CD4-positive, alpha-beta T cell treated with Interleukin-10 for 1 hour (primary cell): ENCODE measurements at places on chromosomes 3 and 15.

DNA sequence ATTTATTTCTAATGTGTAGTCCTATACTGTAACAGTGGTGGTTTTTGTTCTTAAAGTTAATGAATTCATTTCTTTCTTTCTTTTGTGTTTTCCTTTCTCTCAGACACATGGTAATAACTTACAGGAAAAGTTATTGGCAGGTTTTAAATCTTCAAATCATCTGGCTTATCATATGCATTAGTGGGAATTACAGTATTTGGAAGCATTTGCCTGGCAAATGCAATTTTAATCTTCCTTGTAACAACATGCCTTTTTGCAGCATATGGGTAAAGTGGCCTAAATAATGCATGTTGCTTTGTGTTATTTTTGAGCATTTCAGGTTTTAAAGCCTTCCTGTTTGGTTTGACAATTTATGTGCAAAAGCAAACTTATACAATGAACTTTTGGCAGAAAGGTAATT, 66.8 kb downstream of the GALK2 start:
- no peak for DNase-seq

DNA sequence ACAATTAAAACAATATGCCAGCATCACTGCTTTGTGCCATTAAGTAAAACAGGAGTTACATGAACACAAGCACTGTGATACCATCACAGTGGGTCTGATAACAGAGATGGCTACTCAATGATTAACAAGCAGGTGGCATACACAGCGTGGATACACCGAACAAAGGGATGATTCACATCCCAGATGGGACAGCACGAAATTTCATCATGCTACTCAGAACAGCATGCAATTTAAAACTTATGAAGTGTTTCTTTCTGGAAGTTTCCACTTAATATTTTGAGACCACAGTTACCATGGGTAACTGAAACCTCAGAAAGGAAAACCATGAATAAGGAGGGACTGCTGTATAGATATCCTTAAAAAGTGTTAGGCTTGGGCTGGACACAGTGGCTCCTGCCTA, 44.5 kb downstream of the SLC24A1 start:
- no peak for DNase-seq

- peak; percentile 68 for DNase-seq
Measured at GRCh38 chr3:47057212-47057671, 77.8 kb downstream of the NBEAL2 start.

GRCh38 chr3:31389939-31390338, 142.8 kb upstream of the STT3B start:
- no peak for DNase-seq

- no peak for DNase-seq
Measured at GRCh38 chr3:61522626-61523025, 38.7 kb upstream of the PTPRG start.

DNA sequence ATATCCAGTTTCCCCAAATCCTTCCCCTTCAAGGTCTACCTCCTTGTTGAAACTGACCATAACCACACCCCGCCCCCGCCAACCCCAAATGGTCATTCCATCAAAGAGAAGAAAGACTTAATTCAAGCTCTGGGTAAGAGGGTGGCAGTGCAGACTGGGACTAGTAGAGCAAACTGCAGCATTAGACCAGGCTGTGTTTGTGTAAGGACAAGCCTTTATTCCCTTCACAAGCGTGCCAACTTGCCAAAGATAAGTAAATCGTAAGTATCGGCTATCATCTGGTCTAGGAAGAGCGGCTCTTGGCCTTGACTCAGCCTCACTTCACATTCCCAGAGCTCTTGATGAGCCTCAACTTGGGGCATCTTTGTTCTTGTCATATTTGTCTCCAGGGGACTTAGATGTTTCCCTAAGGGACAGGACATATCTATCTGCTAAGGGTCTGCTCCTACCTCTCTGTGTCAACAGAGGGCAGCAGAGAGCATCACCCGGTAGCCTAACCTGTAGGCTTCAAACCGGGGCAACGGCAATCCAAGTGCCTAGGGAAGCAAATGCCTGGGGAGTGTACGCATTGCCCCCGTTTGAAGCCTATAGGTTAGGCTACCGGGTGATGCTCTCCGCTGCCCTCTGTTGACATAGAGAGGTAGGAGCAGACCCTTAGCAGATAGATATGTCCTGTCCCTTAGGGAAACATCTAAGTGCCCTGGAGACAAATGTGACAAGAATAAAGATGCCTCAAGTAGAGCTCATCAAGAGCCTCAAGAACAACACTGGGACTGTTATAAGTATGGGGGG, 8.9 kb upstream of the MAP3K13 start:
- DNase-seq = peak; percentile 63

- DNase-seq = no peak
Measured at GRCh38 chr3:193737191-193737751, 144.3 kb downstream of the OPA1 start.

DNA sequence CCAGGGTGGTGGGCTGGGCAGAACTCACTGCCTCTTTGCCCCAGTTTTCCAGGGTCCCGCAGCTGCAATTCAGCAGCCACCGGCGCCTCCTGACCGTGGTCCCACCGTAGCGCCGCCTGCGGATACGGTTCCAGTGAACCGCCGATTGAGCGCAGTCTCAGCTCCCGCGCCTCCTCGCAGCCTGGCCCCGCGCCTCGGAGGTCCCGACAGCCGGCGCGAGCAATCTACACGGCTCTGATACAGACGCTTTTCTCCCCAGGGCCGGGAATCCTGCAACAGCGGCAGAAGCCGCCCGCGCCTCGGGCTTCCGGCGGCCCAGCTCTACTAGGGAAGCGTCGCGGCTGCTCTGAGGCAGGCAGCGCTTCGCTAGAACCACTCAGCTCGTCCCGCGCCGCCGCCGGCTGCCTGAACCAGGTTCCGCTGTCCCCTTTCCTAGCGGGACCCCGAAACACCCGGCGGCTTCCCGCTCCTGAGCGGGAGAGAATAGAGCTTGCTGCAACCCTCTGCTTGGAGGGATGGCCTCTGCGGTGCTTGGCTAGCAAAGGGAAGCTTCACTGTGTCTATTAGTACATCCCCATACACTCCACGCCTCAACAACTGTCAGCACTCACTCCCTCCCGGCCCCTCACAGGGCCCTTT, 3.1 kb downstream of the FOXL2NB start:
- no peak for DNase-seq

DNA sequence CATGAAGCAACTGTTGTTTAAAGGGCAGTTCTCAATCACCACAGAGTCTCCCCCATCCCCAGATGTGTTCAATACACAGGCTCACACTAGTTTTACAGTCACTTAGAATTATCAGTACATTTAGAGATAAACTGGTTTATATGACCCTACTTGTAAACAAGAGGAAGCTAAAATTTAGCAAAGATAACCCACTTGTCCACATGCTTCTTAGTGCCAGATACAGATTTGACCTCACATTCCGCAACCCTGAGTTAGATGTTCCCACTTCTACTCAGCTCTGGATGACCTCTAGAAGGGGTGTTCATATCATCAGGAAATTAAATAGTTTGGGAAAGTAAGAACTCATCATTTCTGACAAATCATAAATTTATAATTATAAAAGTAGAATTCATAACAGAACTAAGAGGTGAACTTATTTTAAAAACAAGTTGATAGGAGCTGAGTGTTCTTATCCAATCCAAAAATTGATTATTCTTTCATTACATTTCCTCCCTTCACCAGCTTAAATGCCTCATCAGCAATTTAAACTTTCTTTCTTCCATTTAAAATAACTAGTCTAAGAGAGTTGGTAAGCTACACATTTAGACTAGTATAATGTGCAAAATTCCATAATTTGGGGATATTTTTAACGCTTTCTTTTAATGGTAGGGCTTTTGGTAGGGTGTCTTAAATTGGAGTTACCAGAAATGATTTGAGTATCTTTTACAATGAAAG, 131.2 kb downstream of the FBN1 start:
- no peak for DNase-seq

- no peak for DNase-seq
Measured at GRCh38 chr3:95627697-95628096, 1186.7 kb upstream of the EPHA6 start.

DNA sequence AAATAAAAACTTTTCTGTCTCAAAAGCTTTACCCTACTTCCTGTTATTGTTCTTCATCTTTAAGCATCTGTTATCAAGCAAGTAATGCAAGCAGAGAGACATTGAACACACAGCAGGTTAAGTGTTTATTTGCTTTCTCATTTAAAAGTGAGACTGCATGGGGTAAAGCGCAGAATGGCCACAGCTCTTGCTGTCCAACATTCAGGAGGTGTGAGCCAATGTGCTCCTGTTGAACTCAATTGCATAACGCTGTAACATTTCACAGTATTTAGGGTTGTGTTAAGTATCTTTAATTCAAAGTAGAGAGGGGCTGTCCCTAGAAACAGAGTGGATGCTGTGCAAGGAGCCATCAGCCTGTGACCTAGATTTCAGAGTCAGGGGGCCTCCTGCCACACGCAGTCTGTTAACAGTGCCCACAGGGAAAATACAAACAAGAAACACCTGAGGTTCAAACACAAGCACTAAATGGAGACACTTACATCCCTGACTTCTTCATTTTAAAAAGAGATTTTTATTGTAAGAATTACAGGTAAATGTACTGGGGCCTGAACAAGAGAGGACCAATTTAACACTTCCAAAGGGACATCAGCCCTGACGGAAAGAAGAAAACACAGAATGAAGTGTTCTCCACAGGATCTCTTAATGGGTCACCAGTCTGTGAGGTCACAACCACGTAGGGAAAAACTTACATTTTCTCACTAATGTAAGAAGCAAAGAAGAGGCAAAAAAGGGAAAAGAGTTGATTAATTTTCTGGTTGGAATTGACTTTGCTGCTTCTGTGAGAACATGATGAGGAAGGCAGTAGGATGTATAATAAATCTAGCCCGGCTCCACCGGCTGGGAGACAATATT, 815.1 kb downstream of the VGLL3 start:
- DNase-seq = no peak

DNA sequence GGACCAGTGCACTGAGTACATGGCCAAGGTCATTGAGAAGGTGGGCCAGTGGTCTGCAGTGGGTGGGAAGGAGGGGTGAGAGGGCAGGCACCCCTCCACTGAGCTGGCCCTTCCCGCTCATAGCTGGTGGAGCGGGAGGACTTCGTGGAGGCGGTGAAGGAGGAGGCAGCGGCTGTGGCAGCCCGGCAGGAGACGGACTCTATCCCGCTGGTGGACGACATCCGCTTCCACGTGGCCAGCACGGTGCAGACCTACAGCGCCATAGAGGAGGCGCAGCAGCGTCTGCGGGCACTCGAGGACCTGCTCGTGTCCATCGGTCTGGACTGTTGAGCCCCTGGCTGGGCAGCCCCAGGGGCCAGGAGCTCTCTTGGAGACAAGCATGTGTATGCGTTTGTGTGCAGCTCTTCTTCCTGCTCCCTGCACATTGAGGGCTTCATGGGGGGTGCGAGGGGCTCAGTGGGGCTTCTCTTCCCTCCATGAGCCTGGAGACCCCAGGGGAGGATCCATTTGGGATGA, 7.5 kb downstream of the ABTB1 start:
- DNase-seq = no peak

DNA sequence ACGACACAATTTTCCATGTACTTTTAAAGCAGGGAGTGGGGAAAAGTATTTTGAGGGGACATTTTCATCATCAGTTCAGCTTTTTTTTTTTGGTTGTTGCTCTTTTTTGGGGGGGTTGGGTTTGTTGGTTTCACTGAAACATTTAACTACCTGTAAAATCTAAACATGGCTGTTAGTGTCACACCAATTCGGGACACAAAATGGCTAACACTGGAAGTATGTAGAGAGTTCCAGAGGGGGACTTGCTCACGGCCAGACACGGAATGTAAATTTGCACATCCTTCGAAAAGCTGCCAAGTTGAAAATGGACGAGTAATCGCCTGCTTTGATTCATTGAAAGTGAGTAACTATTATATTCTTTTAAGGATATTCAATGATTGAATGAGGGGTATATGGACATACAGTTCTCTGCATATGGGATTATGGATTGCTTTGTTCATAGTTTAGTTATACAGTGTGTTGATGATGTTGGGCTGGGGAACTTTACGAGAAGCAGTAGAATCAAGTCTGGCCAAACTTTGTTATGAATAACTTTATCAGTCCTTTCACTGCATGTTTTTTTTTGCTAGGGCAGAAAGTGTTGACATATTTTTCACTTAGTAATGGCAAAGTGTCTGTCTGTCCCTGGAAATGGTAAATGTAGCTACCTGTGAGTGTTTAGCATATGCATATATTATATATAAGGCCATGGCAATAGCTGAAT, 31.5 kb downstream of the MBNL1 start:
- no peak for DNase-seq

- no peak for DNase-seq
Measured at GRCh38 chr15:75641179-75641503, 1.1 kb upstream of the IMP3 start.
